ENCODE measurements at places on chromosomes 11 and 22.
A peak's percentile ranks its signal among the peaks of the same experiment; 100 is the strongest.

GRCh38 chr11:6443269-6444003 lies 2.6 kb upstream of the HPX start:
- DNase-seq = peak; percentile 18

DNA sequence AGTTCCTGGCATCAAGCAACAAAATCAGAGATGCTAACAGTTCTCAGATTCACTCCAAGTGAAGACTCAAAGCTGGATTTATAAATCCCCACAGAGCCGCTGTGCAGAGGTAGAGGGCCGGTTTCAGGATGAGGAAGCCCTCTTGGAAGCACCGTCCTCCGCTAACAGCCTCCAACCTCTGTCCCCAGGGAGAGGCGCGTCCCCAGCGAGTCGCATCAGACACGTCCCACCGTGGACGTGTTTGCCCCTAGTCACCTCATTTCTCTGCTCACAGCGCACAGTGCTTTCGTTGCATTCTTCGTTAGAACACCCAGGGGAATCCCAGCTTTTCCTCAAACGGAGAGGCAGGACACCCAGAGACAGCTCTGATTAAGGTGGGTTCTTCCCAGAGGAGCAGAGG lies 642.9 kb downstream of the BRD1 start:
- DNase-seq = no peak

GRCh38 chr22:33539902-33540751 lies 380.1 kb downstream of the LARGE1 start:
- DNase-seq = no peak

GRCh38 chr11:87572881-87573280 lies 535.1 kb downstream of the TMEM135 start:
- no peak for DNase-seq

Data from astrocyte of the cerebellum (primary cell).